ENCODE measurements at places on chromosomes 16 and 17.

GRCh38 chr17:70961341-70961740 is 792.0 kb downstream of the KCNJ2 start:
- no peak for DNase-seq

DNA sequence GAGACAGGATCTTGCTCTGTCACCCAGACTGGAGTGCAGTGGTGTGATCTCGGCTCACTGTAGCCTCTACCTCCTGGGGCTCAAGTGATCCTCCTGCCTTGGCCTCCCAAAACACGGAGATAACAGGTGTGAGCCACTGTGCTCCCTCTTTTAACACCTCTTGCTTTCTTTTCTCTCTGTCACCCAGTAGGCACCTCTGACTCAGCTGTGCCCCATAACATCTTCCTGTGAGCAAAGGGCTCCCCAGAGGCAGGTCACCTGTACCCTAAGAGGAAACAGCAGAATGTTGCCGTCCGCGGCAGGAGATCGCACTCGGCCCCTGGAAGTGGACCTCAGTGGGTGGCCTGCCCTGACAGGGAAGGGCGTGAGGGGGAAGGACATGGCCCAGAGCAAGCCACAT is 918 bp upstream of the NLRC3 start:
- DNase-seq: no peak

DNA sequence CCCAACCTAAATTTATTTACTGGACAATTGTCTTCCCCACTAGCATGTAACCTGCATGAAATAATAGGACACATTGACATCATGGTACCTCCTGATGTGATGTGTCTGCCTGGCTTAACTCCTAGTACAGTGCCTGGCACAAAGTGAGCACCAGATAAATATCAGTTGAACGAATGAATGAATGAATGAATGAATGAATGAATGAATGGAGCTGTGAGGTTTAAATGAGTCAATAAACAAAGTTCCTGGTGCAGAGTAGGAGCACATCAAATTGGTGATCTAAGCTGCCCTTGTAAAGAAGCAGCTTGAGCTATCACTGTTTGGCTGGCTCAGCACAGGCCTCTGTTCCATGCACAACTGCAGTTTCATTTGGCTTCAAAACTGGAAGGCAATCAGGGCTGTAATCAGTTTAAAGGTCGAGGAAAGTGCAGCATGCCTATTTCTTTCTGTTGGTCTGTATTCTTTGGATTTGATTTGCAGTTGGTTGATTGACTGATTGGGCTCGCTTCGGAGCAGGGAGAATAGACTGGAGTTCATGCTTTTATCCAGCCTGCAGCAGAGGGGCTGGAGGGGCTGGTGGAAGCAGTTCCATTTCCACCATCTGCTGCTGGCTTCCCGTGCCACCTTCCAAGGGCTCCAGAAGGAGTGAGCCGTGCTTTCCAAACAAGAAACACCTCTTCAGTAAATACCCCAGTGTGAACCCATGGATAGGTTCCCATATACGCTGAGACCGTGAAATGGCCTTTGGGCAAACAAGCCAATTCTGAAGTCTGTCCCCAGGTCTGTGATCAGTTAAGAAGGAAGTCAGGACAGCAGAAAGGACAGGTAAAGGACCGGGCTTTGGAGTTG is 54.6 kb downstream of the GPRC5B start:
- peak; percentile 40 for DNase-seq

GRCh38 chr17:2977157-2977556 is 86.2 kb downstream of the OR1D5 start:
- DNase-seq: no peak

GRCh38 chr17:63420868-63421680 is 25.0 kb downstream of the CYB561 start:
- DNase-seq: no peak

DNA sequence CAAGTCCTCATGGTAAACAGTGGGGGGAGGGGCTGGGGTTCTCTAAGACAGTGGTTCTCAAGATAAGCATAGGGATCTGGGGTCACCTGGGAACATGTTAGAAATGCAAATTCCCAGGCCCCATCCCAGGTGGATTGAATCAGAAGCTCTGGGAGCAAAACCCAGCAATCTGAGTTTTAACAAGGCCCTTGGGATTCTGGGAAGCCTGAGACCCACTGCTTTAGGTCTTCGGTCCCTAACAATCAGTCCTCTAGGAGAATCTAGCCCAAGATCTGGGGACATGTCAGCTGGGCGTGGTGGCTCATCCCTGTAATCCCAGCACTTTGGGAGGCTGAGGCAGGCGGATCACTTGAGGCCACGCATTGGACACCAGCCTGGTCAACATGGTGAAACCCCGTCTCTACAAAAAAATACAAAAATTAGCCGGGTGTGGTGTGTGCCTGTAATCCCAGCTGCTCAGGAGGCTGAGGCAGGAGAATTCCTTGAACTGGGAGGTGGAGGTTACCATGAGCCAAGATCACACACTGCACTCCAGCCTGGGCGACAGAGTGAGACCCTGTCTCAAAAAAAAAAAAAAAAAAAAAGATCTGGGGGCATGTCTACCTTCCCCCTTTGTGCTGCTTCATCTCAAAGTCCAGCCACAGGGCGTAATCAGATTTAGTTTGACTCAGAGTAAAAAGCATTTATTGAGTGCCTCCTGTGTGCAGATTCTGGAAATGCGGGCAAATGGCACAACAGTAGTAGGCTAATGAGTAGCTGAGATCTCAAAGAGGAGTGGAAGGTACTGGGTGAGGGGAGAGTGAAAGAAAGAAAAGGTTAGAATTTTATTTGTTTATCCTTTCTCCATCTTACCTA is 8.8 kb upstream of the NR1D1 start:
- no peak for DNase-seq

DNA sequence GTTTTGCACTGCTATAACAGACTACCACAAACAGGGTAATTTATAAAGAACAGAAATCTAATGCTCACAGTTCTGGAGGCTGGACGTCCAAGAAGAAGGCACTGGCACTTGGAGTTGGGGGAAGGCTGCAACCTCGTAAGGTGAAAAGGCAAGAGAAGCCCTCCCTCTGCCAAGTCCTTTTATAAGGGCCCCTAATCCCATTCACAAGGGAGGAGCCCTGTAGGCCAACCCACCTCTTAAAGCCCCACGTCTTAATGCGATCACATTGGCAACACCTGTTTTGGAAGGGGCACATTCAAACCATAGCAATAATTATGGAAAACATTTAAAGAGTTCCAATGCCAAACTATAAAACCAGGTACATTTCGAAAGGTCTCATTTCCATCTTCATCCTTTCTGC is 5.2 kb downstream of the PKD1L3 start:
- DNase-seq: no peak

DNA sequence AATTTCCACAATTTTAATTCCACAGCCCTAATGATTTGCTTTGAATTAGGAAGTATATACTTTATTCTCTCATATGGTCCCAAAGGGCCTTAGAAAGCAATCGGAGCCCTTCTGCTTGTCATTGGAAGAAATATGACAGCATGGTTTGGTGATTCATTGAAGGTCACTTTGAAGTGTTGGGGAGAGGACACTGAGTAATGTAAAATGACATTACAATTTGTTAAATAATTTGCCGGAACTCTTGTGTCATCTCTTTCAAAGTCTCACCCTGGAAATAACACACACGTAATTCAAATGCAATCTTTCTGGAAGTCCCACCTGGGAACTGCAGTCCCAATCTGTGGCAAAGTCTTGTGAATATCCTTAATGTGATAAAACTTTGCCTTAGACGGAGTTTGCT is 59.8 kb downstream of the BMERB1 start:
- DNase-seq: no peak

DNA sequence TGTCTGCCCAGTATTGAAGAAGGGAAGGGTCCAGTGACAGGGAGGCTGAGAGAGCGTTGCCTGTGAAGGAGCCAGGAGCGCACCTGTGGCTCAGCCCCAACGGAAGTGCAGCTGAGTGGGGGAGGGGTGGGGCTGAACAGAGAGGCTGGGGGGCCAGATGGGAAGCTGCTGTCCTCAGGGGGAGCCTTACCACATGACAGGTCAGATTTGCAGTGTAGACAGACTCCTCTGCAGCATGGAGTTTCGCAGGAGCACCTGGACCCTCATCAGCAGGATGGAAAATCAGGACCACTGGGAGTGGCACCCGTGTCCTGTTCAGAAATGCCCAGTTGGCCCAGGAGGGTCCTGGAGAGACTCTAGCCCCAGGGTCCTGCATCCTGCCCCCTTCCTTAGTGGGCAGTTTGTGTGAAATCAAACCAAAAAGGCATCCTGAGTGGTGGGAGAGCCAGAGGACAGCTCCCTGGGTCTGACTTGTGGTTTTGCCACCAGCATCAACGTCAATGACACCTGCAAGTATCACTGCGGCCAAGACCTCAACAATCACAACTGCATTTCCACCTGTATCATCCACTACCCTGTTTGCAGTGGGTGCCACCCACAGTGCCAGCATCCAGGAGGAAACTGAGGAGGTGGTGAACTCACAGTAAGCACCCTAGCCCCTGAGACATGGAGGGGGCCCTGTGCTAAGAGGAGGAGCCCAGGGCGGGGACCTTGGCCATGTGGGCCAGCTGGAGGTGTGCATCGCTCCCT is 7.8 kb downstream of the CD300A start:
- DNase-seq: no peak

DNA sequence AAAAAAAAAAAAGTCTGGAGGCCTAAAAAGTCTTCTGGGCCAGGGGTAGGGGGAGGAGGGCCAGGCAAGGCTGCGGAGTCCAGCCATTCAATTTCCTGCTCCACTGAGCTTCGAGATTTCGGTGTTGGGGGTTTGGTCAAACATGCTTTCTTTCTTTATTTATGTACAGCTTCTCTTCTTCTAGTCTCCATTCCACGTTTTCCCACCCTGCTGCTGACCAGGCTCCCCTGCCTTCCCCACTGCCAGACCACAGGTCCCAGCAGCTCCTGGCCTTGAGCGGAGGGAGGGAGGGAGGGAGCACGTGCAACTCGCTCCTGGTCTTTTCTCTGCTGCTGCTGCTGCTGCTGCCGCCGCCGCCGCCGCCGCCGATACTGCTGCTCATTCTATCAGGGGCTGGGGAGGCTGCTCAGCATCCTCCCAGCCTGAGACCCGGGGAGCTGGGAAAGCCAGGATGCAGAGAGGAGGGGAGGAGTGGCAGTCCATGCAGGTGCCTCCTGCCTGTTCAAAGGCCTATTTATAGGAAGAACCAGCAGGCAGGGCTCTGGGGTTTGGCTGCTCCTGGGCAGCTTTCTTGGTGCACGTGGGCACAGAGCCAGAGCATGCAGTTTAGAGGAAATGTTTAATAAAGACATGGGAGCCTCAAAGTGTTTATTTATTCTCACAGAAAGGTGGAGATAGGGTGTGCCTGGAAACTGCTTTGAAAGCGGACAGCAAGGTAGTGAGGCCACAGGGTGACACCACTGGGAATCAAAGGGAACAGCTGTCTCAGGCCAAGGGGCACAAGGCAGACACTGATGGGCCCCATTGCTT is 23.4 kb upstream of the ZFHX3 start:
- peak; percentile 78 for DNase-seq

GRCh38 chr16:58421059-58421458 is 28.8 kb downstream of the GINS3 start:
- no peak for DNase-seq

DNA sequence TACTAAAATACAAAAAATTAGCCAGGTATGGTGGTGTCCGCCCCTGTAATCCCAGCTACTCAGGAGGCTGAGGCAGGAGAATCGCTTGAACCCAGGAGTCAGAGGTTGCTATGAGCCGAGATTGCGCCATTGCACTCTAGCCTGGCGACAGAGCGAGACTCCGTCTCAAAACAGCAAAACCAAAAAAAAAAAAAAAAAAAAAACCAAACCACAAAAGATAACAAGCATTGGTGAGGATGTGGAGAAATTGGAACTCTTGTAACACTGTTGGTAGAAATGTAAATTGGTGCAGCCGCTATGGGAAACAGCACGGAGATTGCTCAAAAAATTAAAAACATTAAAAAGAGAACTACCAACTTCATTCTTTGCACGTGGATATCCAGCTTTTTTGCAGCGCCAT is 119.4 kb downstream of the OR1D5 start:
- DNase-seq: no peak

DNA sequence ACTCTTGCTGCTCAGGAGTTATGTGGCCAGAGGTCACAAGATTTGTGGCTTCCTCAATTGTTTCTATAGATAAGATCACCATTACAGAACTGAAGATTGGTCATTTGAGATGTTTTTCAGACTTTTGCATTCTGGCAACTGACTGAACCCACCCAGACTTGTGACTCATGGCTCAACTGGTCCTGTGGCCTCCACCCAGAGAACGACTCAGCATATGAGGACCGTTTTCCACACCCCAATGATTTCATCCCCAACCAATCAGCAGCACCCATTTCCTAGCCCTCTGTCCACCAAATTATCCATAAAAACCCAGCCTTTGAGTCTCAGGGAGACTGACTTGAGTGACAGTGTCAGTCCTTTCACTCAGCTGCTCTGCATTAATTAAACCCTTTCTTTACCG is 143.2 kb upstream of the ASIC2 start:
- DNase-seq: no peak

GRCh38 chr16:27539120-27539519 is 10.6 kb downstream of the GTF3C1 start:
- no peak for DNase-seq

- no peak for DNase-seq
Observed at GRCh38 chr16:71282943-71283342, 6.3 kb downstream of the CMTR2 start.

DNA sequence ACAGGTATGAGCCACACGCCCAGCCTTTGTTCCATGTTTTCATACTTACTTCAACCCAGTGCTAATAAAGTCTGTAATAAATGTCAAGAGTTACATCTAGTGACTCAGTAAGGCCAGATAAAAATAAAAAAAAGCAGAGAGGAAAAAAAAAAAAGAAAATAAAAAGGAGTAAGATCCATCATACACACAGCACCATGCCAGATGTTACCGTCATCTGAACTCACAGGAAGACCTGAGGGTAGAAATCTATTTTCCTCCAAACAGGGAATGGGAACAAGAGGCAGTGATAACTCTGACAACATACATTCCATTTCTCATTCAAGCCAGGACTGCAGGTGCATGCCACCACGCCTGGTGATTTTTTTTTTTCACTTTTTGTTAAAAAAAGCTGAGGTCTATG is 20.7 kb downstream of the CRK start:
- DNase-seq: no peak

- no peak for DNase-seq
Observed at GRCh38 chr17:76234354-76234679, 6.0 kb downstream of the RNF157 start.

DNA sequence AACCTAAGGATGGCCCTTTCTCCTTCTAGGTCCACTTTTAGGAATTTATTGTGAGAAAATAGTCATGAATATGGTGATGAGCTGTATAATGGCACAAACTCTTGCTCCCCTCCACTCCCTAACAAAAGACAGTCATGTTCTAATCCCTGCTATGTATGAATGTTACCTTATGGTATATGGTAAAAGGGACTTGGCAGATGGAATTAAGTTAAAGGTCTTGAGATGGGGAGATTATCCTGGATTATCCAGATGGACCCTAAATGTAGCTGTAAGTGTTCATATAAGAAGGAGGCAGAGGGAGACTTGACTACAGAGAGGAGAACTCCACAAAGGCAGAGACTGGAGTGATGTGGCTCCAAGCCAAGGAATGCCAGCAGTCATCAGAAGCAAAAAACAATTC is 296.1 kb downstream of the SOX9 start:
- no peak for DNase-seq

DNA sequence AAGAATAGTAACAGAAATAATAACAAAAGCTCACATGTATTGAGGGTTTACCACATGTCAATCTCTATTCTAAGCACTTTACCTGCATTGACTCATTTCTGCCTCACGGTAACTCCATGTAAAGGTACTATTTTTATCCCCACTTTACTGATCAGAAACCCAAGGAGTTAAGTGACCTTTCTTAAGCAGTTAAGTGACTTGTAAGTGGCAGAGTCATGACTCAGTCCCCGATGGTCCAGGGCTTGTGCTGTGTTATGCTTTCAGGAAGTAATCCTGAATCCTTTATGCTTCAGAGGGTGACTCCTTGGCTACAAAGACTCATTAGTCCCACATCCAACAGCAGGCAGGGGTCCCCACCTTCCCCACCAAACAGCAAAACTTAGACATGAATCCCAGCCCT is 66.5 kb downstream of the MRM1 start:
- no peak for DNase-seq

Measured in lung (tissue), 17 donors.